ENCODE measurements at places on chromosomes 6 and 20.

DNA sequence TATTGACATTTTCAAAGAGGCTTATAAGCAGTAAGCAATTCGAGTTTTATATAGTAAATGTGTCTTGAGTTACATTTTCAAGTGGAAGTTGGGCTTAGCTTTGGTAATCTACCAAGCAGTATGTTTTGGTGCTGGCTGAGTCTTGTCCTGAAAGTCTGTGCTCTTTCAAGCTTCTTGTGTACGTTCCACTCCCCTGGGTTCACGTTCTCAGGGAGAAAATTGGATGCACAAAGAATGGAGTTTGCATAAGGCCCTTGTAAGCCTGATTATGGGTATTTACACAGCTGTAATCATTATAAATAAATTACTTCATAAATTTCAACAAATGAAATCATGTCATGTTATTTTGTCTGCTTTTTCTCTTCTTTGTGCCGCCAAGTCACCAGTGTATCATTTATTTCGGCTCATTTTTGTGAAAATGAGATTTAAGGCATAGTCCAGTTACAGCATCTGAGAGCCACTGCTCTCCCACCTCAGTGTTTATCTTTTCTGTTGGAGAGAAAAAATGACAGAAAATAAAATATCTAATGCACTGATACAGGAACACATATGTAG is 262.5 kb downstream of the BTBD3 start:
- DNase-seq, result no peak

GRCh38 chr6:97361286-97361685 is 78.3 kb upstream of the MMS22L start:
- DNase-seq, result no peak

GRCh38 chr6:161546632-161547031 is 272.8 kb upstream of the AGPAT4 start:
- no peak for DNase-seq

GRCh38 chr20:49775229-49775693 is 37.4 kb upstream of the SLC9A8 start:
- DNase-seq, result no peak

DNA sequence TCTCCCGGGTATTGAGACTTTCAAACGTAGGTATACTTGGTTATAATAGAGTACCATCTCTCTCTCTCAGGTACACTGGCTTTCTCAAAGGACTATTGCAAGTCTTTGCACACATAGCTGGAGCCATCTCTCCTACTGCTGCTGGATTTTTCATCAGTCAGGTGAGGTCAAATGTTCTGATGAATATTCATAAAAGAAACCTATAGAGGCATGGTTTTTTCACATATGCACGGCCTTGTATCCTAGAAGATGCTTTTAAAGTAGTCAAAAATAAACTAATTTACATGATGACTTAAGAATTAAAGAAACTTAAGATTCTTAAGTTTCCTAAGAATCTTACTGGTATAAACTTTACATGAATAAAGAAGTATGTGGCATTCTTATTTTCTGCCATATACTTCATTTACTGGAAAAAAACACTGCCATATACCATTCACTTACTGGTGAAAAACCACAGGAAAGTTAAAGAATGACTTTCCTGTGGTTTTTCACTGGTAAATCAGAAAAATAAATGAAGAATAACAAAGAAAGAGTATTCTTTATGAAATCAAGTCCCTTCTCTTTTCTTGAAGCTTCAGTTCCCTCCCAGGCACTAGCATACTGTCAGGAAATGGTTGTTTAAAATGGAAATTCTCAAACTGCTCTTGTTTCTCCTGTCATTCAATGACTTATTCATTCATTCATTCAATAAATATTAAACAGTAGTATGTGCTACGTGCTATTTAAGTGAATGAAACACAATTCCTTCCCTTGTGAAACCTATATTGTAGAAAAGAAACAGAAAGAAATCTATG is 23.5 kb downstream of the SLC17A4 start:
- DNase-seq, result no peak

DNA sequence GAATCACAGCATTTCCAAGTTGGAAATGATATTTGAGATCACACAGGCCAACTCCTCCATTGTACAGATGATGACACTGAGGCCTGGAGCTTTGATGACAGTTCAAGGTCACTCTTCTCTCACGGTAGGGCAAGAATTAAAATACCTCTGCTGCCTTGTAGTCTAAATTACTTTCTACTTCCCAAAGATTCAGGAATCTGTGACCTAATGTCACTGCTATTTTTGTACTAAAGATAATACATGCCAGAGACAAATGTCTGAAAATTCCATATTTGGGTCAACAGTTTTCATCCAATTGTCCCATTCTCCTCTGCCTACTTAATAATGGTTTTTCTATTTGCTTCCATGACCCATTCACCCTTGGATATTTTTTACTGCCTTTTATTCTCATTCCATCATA is 160.0 kb downstream of the SOD2 start:
- DNase-seq, result no peak

- DNase-seq, result no peak
Measured at GRCh38 chr6:42162384-42162783, 10.8 kb upstream of the GUCA1A start.

- no peak for DNase-seq
Measured at GRCh38 chr20:35299780-35300179, 7.6 kb upstream of the FAM83C start.

DNA sequence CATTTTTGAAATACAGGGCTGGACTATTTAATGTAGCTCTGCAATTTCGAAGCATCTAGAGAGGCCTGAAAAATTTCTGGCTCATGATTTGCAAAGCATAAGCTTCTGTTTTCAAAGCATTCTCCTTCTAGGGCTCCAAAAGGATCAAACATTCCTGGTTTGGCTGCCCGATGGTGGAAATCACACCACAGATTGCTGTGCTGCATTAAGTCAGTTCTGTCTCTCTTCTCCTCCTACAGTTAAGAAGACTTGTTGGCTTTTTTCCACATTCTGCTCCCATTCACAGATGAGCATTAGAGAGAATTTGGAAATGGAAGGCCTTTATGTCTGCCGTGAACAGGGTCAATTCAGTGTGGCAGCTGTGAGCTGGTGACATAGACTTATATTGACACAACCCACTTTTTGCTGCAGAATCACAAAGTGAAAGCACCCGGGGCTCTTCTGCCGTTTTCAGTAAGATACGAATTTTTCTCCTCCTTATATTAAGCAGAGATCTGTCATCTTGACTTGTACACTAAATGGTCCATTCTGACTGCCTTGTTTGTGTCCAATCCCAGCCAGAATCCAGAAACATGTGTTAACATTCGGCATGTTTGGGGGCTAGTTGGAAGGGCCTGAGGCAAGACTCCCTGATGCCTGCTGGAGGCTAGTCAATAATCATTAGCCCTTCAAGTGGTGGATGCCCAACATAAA is 330.8 kb upstream of the DEFB112 start:
- no peak for DNase-seq

DNA sequence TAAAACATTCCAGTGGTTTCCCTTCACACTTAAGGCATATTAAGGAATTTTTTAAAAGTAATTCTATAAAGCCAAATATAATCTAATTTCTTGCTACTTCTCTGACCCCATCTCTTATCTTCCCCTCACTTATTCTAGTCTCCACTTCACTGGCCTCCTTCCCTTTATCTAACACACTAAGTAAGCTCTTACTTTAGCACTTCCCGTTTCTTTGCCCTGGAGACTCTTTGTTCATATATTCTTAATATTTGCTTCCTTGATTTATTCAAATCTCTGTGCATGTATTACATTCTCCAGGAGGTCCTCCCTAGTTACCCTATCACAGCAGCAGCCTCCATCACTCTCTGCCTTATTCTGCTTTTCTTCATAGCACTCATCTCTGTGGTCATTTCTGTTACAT is 20.3 kb downstream of the GTPBP2 start:
- no peak for DNase-seq
